ENCODE measurements at places on chromosomes 5 and 9.

DNA sequence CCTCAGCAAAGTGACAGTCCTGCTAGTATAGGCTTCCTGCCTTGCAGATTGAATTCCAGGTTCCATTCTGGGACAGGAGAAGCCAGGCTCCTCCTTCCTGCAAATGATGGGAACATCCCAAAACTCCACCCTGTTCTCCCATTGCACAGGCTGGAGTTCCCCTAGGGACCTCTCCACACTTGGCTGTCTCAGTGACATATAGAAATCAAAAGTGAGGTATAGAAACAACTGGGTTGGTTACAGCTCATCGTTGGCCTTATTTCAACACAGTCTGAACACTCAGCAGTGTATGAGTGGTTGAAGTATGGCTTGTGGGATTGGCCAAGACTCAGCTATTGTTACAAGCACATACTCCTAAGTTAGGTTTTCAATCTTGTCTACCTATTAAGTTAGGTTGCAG lies 157.8 kb upstream of the FTMT start:
- DNase-seq: no peak

DNA sequence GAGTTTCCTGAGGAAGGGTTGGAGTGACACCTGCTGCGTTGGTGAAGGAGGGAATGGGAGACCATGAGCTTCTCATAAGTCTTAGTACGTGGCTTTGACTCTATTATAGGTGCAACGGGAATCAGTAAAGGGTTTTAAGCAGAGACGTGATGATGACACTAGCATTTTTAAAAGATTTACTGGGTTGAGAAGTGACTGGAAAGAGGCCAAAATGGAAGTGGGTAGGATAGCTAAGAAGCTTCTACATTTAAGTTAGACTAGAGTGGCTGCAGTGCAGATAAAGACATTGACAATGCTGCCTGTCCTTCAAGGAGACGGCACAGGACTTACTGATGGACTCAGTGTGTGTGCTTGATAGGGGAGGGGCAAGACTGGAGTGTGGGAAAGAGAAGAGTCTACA lies 6.2 kb downstream of the GAPT start:
- no peak for DNase-seq

DNA sequence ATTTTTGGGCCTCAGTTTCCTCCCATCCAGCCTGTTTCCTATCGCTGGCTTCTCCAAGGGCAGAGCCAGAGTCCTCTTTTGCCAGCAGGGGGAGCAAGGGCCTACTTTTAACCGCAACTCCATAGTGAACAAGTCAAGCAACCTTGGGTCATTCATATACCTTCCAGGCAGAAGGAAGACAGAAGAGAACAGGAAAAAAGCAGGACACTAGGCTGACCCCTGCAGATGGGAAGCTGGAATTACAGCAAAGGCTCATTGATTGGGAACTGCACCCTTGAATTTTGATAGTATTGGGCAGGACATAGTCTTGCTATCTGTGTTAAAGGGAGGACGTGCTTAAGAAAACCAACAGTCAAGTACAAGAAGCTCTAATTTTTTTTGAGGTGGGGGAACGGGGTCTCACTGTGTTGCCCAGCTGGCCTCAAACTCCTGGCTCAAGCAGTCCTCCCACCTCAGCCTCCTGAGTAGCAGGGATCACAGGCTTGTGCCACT lies 30.1 kb downstream of the QRFP start:
- peak; percentile 70 for DNase-seq

DNA sequence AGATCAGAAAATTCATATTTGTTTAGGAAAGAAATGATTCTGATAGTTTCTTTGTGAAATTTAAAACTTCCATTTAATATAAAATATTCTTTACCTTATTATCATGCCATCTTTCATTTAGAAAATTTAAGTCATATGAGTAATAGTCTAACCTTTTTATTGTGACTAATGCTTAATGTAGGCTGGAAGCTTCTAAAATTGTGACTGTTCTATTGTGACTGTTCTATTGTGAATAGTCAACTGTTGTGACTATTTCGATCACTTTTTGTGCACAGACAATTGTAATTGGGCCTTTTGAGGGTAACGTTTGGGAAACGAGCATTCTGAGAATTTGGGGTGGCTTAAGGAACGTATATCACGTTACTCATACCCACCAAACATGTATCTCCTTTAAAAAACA lies 100.0 kb downstream of the PARP8 start:
- no peak for DNase-seq

- DNase-seq: no peak
Measured at GRCh38 chr5:109868737-109869136, 179.0 kb downstream of the MAN2A1 start.

DNA sequence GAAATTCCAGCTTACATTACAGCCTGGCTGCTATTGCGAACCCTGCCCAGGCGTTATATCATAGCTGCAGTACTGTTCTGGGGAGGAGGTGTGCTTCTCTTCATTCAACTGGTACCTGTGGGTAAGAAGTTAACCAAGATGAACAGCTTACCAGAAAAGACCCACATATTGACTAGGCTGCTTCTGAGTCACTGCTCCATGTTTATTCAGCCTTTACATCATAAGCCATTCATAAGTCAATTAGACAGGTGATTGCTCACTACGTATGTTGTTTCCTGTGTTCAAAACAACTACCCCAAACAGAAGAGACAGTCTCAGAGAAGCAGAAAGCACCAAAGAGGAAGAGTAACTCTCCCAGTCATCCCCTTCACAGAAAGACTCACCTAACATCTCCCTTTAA lies 34.7 kb upstream of the SLC22A5 start:
- DNase-seq: no peak

DNA sequence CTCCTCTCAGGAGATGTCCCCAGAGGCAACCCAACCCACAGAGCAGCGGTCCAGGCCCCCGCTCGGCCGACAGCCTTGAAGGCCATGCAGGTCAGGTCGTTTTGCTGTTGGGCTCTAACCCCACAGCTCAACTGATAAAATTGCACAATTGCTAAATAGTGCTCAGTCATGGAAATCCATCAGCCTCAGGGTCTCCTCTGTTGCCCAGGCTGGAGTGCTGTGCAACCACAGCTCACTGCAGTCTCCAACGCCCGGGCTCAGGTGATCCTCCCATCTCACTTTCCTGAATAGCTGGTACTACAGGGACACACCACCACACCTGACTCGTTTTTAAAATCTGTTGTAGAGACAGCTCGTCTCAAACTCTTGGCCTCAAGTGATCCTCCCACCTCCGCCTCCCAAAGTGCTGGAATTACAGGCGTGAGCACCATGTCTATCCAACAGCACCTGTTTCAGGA lies 18.3 kb downstream of the BRD3OS start:
- no peak for DNase-seq

DNA sequence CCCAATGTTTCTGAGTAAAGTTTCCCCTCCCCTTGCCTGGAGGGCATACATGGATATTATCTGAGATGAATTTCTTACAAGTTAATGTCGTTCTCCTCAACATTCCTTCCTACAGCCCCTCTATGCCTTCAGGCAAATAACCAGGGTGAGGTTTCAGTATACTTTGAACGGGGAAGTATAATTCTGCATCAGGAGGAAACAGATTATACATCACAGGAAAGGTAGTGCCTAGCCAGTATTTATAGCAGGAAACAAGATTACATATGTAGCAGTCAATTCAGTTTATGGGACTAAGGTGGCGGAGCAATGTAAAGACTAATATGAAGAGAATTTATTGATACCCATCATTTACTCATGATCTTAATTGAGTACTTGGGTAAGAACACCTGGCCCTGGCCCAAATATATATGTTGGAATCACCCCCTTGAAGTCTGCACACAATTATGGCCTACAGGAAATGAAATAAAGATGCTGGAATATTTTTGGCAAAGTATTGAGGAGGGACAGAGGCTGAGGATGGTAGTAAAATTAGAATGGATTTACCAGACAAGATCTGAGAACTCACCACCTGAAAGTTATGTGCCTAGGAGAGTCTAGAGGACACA lies 661.1 kb downstream of the PTPRD start:
- DNase-seq: no peak

DNA sequence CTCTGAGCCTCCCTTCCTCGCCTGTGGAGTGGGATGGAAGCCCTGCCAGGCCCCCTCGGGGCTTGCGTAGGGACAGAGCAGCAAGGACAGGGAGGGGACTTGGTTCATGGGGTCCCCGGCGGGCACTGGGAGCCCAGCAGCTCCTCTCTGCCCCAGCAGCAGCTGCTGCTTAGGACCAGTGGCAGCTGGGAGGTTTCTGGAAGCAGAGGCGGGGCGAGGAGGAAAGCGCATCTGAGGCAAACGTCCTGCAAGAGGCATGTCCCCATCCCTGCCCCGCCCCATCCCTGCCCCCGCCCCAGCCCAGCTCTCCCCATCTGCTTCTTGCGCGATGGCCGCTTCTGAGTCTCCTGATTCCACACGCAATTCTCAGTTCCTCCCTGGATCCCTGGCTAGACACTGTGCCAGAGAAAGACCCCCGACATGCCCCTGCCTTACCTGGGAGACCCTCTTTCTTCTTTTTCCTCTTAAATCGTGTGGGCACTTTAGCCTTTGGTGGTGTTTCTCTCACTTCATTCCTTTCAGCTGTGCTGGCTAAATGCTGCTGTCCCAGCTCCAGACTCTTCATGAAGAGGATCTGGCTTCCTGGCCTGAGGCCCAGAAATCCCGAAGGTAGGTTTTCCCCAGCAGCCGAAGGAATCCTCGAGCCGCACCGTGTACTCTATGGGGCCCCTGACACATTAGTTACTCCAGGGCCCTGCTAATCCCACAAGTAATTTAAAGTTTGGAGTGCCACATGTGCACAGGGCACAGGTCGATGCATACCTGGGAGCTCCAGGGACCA lies 4.4 kb upstream of the OR2S2 start:
- DNase-seq: peak; percentile 97

DNA sequence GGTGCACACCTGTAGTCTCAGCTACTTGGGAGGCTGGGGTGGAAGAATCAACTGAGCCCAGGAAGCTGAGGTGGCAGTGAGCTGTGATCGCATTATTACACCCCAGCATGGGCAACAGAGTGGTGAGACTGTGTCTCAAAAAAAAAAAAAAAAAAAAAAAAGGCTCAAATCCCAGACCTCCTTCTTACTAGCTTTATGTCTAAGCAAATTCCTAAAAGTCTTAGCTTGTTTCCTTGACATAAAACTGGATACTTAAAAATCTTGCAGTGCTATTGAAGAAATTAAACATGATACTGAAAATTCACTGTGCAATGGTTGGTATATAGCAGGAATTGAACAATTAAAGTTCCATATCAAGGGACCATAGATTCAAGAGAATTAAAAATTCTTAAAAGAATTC lies 45.0 kb downstream of the PCDHGC5 start:
- peak; percentile 17 for DNase-seq

DNA sequence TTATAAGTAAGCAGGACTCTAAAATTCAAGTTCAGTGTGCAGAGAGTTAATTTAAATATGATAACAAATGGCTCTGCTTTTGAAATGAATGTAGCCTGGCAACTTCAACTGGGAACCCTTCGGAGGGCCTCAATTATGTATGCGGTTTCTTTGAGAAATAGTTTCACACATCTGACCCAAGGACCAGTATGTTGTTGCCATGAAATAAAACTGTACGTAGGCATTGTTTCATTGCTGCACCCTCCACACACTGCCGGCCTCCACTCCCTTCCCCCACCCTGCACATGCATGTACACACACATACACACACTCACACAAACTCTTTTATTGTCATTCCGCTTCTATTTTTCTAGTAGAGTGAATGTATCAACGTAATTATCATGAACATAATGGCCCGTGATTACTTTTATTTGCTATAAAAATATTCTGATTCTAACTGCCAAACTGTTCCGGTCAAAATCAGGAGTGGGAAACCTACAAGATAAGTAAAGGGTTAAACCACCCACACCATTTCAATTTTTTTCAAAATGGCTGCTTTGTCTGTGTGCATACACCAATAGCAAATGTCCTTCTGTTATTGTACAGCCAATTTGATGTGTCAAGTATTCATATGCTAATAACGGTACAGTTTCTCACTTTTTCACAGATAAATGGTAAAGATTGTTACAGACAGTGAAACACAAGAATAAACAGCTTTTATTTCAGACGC lies 215.5 kb upstream of the TMEM161B start:
- no peak for DNase-seq

- no peak for DNase-seq
Measured at GRCh38 chr5:14492331-14492964, 89.1 kb upstream of the OTULINL start.

DNA sequence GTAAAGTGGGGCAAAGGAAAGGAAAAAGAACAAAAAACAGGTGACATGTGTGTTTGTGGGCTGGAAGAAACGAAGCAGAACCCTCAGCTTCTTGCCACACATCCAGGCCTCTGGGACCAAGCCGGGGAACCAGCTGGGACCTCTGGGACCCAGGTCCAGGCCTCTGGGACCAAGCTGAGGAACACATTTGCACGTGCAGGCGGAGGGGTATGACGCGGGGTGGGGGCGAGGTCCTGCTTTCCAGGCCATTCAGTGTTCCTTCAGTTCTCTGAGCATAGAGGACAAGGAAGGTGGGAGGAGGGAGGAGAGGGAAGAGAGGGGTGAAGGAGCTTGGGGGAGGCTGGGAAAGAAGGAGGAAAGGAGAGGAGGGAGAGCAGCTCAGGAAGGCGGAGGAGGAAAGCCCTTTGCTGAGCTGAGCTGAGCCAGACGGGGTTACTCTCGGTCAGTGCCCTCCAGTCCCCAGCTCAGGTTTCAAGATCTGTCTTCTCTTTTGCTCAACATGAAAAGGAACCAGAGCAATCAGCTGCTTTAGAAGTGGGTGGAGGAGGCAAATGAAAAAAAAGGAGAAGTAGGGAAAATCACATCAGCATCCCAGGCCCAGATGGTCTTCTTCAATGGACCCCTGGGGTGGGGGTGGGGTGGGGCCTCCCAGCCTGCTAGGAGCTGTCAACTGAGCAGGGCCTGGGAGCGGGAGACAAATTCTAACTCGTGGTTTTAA lies 59.1 kb downstream of the ABCA1 start:
- DNase-seq: peak; percentile 87

- peak; percentile 13 for DNase-seq
Measured at GRCh38 chr5:120382833-120383232, 81.3 kb upstream of the PRR16 start.

- no peak for DNase-seq
Measured at GRCh38 chr9:73121375-73121935, 30.2 kb upstream of the ANXA1 start.

DNA sequence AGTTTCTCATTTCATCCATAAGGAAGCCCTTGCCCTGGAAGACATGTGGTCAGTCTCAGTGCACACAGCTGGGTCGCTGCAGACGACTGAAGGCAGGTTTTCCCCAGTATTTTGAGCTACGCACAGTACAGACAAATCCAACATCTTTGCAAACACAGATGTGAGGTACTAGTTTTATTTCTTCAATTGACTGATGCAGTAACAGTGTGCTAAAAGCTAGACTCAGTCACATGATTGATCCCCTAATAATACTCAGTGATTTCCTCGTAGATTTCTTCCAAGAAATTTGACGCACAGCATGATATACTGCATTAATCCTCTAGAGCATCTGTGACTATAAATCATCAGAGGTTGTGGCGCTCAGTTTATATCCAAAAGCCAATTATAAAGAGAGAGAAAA lies 346.1 kb downstream of the DIRAS2 start:
- DNase-seq: no peak

DNA sequence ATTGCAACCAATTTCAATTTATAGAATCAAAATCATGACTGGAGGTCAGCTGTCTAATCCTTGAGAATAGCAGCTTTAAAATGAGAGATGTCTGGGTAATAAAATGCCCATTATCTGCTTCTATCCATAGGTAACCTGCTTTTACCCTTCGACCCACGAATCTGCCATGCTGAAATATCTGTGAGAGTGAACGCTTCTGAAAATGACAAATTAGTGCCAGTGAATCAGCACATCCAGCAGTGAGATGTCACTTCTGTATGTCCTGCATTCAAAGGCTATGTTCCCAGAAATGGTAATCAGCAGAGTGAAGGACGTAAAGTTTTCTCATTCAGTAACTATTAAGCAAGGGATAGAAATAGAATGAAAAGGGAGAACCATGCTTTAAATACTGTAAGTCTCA lies 532.4 kb upstream of the ITGA1 start:
- DNase-seq: no peak

Measured in AG20443 (cell line).